Lower lobe of right lung (tissue), 2 donors: ENCODE measurements at places on chromosomes 2 and 18.
A peak's percentile ranks its signal among the peaks of the same experiment; 100 is the strongest.

GRCh38 chr2:151777487-151777886, 43.2 kb upstream of the NEB start:
- no peak for DNase-seq

- no peak for DNase-seq
Observed at GRCh38 chr2:219334076-219334475, 1.5 kb upstream of the RESP18 start.

GRCh38 chr2:142745691-142746090, 131.8 kb upstream of the KYNU start:
- DNase-seq = no peak

DNA sequence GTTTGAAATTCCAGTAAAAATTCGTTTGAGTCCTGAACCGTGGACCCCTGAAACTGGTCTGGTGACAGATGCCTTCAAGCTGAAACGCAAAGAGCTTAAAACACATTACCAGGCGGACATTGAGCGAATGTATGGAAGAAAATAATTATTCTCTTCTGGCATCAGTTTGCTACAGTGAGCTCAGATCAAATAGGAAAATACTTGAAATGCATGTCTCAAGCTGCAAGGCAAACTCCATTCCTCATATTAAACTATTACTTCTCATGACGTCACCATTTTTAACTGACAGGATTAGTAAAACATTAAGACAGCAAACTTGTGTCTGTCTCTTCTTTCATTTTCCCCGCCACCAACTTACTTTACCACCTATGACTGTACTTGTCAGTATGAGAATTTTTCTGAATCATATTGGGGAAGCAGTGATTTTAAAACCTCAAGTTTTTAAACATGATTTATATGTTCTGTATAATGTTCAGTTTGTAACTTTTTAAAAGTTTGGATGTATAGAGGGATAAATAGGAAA, 80.7 kb downstream of the ACSL3 start:
- no peak for DNase-seq

- DNase-seq = peak; percentile 41
Observed at GRCh38 chr2:121211689-121212151, 73.3 kb downstream of the TFCP2L1 start.

- no peak for DNase-seq
Observed at GRCh38 chr2:161104054-161104553, 56.1 kb upstream of the TANK start.

DNA sequence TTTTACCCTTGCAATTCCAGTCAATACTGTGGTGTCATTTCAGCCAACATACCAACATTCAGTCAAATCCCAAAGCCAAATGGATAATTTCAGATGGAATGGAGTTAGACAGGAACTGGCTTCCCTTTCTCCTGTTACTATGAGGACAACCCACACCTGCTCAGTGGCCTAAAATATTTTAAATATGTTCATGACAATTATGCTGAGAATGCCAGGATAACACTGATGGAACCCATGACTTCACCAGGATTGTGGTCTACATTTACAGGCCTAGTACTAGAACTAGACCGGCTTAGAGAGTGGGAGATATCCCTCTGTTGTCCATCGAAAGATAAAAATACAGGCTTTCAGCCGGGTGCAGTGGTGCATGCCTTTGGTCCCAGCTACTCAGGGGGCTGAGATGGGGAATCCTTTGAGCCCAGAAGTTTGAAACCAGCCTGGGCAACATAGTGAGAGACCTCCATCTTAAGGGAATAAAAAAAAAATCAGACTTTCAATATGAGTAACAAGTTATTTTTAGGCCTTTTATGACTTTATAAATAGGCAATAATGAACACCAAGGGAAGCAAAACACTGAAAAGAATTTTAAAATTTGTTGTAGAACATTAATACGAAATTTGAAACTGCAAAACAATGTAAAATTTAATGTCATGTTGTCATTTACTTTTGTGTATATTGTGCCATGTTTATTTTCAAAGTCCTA, 14.2 kb downstream of the GPATCH11 start:
- DNase-seq = no peak

DNA sequence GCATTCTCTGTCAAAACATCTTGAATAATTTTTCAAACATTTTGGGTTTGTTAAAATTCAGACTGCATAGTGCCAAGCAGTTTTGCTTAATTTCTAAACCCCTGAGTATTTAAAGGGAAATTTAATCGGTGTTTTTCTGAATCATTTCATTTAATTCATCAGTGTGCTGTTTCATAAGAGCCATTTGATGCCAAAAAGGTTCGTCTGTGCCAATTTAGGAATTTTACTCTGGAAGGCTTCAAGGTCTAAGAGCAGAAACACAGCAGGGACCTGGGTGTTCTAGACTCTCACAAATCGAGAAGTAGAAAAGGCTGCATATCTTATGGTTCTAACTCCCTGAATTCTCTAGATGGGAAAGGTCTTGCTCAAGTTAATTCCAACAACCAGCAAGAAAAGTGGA, 311.9 kb upstream of the NT5C1B start:
- no peak for DNase-seq

GRCh38 chr18:48782381-48782861, 168.3 kb downstream of the SMAD7 start:
- peak; percentile 65 for DNase-seq

GRCh38 chr2:173370198-173370597, 15.5 kb downstream of the CDCA7 start:
- DNase-seq = no peak

- no peak for DNase-seq
Observed at GRCh38 chr2:177405029-177405692, 12.6 kb downstream of the AGPS start.

DNA sequence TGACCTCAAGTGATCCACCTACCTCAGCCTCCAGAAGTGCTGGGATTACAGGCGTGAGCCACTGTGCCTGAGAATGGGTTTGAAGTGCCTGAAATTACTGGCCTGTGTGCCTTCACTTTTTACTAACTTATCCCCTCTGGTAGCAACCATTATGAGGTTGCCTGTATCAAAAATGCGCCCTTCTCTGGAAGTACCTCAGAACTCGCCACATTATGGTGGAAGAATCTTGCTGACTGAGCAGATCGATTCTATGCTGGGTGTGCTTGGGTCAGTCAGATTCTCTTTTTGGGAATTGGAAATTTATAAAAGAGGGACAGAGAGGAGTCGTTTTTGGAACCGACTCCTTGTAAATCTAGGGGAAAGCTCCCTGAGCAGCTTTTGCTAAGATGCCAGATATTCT, 8.2 kb downstream of the LHCGR start:
- DNase-seq = no peak

GRCh38 chr2:164371916-164372315, 249.4 kb downstream of the GRB14 start:
- no peak for DNase-seq

DNA sequence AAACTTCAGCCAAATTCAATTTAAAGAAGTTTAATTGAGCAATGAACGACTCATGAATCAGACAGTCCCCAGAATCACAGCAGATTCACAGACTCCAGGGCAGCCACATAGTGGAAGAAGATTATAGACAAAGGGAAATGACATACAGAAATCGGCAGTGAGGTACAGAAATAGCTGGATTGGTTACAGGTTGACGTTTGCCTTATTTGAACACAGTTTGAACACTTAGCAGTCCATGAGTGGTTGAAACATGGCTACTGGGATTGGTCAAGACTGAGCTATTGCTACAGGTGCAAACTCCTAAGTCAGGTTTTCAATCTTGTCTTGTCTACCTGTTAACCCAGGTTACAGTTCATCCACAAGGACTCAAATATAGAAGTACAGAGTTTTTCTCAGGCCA, 169.6 kb downstream of the DLGAP1 start:
- no peak for DNase-seq
